ENCODE measurements at places on chromosomes 12 and 14.

- no peak for DNase-seq
Measured at GRCh38 chr12:45432710-45433109, 216.8 kb downstream of the ANO6 start.

DNA sequence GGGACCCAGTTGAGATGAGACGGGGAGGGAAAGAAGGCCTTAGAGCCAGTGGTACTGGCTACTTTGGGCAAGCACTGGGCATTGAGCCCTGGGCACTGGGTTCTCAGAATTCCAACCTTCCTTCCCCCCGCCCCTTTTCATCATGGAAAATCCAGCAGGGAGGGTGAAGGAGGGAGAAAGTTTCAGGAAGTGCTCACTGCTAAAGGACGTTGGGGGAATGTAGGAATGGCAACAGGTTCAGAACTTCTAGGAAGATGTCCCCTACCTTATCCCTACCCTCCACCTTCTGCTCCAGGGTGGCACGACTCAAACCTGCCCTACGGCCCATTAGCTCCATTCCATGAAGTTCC, 4.2 kb upstream of the TNS2 start:
- no peak for DNase-seq

- no peak for DNase-seq
Measured at GRCh38 chr14:35558680-35559079, 24.7 kb downstream of the INSM2 start.

- no peak for DNase-seq
Measured at GRCh38 chr12:109538191-109538863, 35.0 kb downstream of the MMAB start.

GRCh38 chr14:51240804-51241380, 845 bp downstream of the TMX1 start:
- DNase-seq, result no peak

- DNase-seq, result no peak
Measured at GRCh38 chr12:21860128-21860527, 81.1 kb downstream of the ABCC9 start.

GRCh38 chr14:66140213-66140918, 345.8 kb upstream of the CCDC196 start:
- DNase-seq, result no peak

DNA sequence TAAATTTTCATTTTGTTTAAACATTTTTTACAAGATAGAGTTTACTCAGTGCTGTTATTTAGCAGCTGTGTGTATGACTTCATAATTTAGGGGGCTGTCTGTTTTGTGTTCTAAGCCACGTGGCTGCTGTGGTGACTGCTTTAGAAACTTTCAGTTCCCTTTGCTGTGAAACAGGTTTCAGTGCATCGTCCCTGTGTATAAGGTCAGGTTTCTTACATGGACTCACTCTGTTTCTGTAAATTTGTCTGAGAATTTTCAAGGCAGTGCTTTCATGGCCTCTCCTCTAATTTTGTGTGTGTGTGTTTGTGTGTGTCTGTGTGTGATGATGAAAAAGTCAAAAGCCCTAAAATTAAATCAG, 32.4 kb downstream of the BICD1 start:
- DNase-seq, result no peak

GRCh38 chr14:58098507-58098906, 53.5 kb downstream of the ARMH4 start:
- DNase-seq, result no peak

- DNase-seq, result no peak
Measured at GRCh38 chr14:73180385-73180805, 44.1 kb downstream of the PSEN1 start.

DNA sequence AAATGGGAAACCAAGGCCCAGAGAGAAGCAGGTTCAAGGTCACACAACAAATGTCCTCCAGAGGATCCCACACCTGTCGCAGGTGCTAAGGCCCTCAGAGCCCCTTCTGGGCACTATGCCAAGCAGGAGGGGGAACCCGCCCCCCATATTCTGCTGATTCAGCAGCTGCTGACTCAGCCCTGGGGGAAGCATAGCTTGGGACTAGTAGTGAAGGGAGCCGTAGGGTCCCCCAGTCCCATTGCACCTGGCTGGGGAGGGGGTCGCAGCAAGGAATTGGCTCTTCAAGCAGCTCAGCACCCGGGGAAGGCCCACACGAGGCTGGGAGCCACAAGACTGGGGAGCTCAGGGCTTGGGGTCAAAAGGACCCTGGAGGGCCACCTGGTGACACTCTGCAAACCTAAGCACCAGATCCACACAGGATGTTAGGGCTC, 1.0 kb downstream of the RASAL1 start:
- no peak for DNase-seq

DNA sequence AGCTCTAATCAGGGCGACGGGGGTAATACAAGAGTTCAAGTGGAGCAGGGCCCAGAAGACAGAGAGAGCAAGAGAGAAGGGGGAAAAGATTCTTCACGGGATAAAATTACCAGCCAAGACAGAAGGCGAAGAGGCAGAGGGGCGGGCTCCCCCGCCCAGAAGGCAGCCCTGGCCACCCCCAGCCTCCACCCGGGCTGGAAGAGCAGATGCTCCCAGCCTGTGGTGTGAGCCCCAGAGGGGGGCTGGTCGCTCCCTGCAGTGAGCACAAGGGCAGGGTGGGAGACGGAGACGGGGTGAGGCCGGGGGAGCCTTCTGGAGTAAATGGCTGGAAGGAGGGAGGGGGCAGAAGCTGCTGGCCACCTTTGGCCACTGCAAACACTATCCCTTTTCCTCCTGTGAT, 1035.6 kb downstream of the VRK1 start:
- DNase-seq, result no peak

- DNase-seq, result no peak
Measured at GRCh38 chr12:52387859-52388258, 2.4 kb upstream of the KRT84 start.

DNA sequence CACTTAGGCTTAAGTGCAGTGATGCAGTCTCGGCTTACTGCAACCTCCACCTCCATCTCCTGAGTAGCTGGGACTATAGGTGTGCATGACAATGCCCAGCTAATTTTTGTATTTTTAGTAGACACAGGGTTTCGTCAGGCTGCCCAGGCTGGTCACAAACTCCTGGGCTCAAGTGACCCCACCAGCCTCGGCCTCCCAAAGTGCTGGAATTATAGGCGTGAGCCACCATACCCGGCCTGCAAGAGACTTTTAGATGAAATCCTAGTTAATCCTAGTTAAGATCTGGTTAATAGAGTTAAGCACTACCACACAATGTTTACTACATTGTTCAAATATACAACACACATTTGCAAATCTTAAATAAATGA, 196.5 kb upstream of the AMIGO2 start:
- no peak for DNase-seq

GRCh38 chr14:33573301-33573880, 377.5 kb downstream of the EGLN3 start:
- no peak for DNase-seq

DNA sequence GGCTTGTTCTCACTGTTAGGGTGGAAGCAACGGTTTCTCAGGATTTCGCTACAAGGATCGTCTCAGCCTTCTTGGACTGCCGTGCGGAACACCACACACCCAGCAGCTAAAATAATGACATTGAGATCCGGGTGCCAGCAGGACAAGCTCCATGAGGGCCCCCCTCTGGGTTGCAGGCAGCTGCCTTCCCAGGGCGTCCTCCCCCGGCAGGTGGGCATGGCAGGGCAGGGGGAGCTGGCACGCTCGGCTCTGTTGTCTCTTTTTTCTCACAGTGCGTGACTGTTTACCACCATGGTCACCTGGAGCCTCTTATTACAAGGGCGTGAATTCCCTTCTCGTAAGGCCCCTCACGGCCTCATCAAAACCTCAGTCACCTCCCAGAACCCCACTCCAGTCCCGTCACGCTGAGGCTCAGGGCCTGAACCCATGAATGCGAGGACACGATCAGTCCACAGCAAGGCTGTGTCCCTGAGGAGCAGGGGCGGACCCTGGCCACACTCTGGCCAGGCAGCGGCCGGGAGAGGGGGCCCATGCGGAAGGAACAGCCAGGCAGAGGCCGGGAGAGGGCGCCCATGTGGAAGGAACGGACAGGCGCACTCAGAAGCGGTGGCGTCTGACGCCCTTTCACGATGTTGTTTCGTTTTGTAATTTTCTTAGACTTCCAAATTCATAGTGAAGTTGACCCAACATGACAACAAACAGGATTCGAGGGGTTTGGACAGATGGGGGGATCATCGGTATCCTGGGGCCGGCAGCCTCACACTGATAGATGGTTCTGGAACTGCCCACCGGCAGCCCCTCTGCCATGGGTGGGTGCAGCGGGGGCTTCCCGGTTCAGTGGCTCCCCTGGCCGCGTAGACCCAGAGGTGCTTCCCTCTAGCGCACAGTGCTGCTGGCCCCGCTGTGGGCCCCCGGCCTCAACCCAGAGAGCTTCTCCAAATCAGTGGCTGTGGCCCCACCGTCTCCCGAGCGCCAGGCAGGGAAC, 10.0 kb downstream of the LRCOL1 start:
- DNase-seq, result no peak

DNA sequence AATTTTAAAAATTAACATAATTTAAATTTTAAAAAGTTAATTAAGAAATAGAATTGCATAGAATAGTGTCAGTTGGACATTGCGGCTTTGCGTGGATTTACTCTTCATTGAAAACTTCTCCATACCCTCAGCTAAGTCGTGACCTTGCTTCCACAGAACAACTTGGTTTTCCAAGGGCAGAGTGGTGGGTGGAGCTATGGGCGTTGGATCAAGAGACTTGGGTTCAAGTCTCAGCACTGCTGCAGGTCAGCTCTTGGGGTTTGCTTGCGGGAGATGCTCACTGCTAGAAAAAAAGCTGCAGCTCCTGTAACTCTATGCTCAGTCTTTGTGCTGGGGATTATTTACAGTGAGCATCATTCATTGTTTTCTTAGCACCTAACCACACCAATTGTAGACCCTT, 133.7 kb downstream of the PRIMA1 start:
- no peak for DNase-seq

- no peak for DNase-seq
Measured at GRCh38 chr12:24823808-24824515, 124.9 kb downstream of the BCAT1 start.

Measured in smooth muscle cell of the brain vasculature (primary cell).